ENCODE measurements at places on chromosomes 12 and 14.

DNA sequence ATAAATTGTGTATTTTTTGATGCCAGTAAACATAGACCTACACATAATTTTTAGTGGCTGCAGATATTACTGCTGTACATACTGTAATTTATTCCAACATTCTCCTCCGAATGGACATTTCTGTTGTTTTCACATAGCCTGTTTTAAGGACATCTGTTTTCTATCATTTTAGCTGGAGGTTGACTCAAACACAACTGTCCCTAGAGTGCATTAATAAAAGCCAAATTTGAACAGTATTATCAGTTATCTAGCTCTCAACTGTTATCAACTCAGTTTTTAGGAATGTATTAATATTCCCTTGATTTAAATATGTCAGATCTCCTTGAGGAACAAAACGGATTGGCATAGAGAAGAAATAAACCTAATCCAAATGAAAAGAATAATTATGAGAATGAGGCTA lies 17.2 kb upstream of the PIWIL1 start:
- no peak for DNase-seq

- DNase-seq = no peak
These were observed 56.9 kb upstream of the PIWIL1 start for GRCh38 chr12:130280742-130281141.

- DNase-seq = no peak
These were observed 68.6 kb downstream of the ACSS3 start for GRCh38 chr12:81146228-81147225.

GRCh38 chr12:95766356-95767019 lies 24.1 kb downstream of the NTN4 start:
- peak; percentile 48 for DNase-seq

DNA sequence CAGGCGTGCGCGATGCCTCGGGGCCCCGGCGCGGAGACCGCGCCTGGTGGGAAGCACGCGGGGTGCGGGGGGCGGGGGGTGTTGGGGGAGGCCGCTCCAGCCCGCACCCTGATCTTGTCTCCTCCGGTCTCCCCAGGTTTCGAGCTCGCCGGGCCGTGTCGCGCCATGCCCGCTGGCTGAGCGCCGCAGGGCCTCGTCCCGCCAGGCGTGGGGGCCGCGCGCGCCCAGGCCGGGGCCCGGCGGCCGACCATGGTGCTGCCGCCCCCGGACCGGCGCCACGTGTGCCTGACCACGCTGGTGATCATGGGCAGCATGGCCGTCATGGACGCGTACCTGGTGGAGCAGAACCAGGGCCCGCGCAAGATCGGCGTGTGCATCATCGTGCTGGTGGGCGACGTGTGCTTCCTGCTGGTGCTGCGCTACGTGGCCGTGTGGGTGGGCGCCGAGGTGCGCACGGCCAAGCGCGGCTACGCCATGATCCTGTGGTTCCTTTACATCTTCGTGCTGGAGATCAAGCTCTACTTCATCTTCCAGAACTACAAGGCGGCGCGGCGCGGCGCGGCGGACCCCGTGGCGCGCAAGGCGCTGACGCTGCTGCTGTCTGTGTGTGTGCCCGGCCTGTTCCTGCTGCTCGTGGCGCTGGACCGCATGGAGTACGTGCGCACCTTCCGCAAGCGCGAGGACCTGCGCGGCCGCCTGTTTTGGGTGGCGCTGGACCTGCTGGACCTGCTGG lies 2.4 kb downstream of the TMEM121 start:
- no peak for DNase-seq
